ENCODE measurements at places on chromosomes 6 and 20.

DNA sequence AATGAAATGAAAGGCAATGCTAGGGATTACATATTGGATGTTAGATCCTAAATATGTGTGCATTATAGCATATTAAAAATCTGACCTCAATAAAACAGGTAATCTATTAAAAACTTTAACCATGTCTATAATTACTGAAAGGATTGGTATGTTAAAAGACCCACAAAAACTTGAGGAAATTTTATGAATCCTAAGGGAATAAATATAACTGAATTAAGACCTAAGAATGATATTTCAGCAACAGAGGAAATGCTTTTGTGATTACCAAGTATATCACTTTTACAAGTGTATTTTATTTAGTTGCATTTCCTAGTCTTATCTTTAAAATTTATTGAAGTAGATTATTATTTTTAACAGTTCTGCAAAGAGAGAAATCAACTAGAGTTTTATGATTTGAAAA lies 571.5 kb downstream of the HDGFL1 start:
- DNase-seq, result no peak

DNA sequence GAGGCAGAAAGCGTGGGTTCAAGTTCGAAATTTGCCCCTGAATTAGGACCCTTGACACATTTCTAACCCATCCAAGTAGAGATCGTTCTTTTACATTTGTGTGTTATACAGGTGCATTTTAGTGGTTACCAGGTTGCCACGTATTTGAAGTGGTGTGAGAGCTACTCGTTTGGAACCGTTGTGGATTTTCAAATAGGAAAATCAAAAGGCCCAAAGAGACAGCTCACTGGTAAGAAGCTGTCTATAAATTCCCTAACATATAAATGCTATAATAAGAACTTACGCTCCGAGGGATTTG lies 1.6 kb upstream of the REV3L start:
- peak; percentile 60 for DNase-seq

- DNase-seq, result no peak
These were observed 136.8 kb downstream of the ZDHHC14 start for GRCh38 chr6:157517601-157518359.

DNA sequence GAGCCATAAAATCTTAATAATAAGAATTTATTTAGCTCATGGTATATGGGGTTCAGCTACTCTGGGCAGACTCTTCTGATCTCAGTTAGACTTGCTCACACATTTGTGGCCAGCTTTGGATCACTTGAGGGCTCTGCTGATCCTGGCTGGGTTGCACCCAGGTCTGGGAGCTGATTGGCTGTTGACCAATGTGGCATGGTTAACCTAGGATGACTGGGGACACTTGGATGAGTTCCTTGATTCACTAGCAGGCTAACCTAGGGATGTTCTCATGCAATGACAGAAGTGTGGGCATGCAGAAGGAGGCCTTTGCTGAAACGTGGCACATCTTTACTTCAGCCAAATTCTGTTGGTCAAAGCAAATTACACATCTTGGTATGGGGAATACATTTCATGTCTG lies 569.5 kb downstream of the UTRN start:
- DNase-seq, result no peak

GRCh38 chr20:17179840-17180239 lies 47.0 kb upstream of the PCSK2 start:
- no peak for DNase-seq

DNA sequence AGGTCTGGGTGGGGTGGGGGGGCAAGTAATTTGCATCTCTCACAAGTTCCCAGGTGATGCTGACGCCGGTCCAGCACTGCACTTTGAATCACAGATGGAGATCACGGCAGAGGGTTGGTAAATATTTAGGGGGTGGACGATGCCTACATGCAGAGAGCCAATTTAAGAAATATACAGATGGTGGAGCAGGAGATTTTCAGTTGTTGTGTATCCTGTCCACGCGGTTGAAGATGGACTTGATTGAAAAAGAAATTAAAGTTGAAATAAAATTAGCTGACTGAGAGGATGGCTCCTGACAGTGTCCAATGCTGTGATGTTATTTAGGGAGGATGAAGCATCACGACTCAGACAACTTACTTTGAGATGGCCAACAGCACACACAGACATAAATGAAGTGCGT lies 74.6 kb downstream of the PHACTR3 start:
- no peak for DNase-seq
